NCI-H2171 treated with DMSO at 0.1 percent for 48 hours (cell line): ENCODE measurements at places on chromosomes 12 and 14.
A peak's percentile ranks its signal among the peaks of the same experiment; 100 is the strongest.

DNA sequence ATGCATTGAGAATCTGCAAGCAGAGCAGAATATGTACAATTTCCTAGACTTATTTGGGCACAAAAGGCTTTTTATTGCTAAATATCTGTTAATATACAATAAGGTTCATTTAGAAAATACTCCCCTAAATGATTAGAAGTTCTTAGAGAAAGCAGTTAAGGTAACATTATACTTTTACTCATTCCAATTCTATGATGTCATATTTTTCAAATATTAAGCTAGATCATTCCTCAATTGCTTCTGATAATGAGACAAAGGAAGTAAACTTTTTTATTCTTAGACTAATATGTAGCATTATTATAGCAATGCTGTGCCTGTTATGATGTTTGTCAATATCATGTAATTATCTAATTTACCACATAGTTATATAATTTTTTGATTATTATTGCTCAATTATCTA lies 447.0 kb downstream of the SLC16A7 start:
- DNase-seq = no peak

DNA sequence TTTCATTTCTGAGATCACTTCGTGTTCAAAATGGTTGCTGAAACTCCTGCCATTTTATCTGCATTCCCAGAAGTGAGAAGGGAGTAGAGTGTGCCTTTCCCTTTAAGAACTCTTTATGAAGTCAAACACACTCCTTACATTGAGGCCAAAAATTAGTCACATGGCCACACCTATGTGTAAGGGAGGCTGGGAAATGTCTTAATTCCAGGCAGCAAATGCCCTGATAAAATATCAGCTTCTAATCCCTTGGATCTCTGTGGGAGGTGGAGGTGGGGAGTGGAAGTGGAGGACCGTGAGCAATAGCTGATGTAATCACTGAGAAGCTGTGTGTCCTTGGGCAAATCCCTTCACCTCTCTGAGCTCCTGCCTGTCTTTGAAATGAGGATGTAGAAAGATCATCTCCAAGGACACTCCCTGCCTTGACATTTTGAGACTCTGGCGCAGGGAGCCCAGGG lies 22.7 kb upstream of the ANKRD9 start:
- no peak for DNase-seq

GRCh38 chr12:98037401-98038140 lies 477.8 kb upstream of the TMPO start:
- no peak for DNase-seq

- no peak for DNase-seq
Measured at GRCh38 chr12:95105540-95105939, 32.1 kb upstream of the NR2C1 start.

DNA sequence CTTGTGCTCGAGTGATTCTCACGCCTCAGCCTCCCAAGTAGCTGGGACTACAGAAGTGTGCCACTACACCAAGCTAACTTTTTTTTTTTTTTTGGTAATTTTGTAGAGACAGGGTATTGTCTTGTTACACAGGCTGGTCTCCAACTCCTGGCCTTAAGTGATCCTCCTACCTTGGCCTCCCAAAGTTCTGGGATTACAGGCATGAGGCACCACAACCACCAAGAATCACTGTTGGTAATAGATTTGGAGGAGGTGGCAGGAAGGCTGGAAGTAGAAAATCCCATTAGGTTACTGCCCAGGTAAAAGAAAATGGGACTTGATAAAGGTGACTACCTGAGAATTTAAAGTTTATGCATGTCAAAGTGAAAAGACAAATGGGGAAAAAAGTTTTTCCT lies 1.4 kb upstream of the CDCA4 start:
- DNase-seq = no peak

DNA sequence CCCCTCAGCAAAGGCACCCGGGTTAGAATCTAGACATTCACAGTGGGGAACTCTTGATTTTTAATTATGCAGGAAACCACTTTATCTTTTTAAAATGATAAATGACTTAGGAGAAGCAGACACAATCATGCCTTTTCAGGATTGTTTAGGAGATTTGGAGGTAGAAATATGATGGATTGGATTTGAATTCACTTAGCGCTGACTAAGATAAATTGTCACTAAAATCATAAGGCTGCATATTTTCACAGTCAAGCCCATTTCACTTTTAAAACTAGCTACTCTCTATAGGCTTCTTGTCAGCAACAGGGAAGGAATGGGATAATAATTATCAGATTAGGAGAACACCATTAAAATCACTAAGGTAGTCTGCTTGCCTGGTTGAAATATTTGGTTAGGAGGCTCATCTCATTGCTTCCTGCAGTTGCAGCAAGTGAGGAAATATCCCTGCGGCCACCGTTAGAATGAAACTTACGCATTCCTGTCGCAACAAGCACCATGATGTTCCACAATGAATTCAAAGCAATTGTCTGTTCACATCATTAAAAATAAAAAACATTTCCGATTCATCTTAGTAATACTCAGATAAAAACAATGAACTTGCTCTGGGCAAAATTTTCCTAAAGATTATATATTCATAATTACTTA lies 31.9 kb downstream of the DACT1 start:
- DNase-seq = no peak

DNA sequence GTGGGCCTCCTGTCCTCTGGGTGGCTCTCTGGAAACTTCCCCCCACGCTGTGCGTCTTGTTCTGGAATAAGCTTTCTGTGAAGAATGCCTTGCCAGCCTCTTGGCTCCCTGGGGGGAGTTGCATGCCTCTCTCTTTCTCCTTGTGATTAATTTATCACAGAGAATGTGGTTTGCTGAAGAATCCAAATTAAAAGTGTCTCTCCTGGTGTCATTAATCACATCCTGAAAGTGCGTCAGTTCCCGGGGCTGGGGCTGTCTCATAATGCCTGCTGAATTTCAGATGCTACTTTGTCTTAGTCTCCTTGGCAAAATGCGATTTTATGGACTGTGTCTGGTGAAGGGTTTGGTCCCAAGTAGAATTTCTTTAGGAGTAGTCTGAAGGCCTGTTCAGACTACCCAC lies 787.7 kb upstream of the TMEM132C start:
- DNase-seq = no peak

DNA sequence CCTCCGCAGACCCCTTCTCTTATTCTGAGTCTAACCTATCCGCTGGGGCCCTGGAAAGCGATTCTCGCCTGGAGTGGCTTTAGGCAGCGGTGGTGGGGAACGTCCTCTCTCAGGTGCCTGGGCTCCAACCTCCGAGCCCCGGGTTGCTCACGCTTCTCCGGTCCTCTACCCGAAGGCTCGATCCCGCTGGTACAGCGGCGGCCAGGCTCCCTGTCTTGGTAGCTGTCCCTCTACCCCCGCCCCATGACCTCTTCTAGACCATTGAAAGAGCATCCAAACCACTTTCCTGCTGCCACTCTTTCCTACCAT lies 505 bp upstream of the HEBP1 start:
- DNase-seq = no peak

DNA sequence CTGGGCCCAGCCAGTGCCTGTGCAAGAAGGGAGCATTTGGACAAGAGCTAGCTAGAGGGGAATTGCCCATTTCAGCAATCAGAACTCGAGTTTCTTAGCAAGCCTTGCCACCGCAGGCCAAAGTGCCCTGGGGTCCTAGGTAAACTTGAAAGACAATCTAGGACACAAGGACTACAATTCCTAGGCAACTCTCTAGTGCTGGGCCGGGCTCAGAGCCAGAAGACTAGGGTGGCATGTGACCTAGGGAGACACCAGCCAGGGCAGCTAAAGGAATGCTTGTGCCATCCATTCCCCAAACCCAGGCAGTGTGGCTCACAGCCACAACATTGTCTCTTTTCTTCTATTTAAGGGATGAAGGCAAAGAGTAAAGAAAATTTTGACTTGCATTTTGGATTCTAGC lies 205.0 kb downstream of the BMP4 start:
- no peak for DNase-seq

DNA sequence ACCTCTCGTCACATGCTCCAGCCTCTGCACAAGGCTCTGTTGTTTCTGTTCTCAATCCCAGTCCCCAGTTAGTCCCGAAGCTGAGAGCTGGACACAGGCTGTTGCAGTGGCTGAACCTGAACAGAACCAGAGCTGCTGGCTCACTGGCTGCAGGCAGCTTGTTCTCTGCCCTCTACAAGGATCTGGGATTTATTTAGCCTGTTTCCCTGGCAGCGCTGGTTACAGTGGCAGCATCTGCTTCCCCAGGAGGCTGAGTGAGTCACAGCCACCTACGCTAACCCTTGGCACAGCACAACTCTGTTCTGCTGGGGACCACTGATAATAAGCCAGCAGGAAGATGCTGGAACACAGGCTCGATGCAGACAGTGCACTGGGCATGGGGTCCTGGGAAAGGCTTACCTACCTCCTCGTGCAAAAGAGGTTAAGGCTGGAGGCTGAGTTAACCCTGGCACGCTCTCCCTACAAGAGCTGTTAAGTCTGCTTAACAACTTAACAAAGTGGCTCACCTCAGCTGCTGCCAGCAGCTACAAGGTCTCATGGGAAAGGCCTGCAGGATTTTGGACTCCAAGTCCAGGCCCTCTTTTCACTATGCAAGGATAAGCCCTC lies 299.6 kb downstream of the PCNX1 start:
- peak; percentile 56 for DNase-seq

GRCh38 chr12:29152223-29152868 lies 3.3 kb downstream of the FAR2 start:
- no peak for DNase-seq

DNA sequence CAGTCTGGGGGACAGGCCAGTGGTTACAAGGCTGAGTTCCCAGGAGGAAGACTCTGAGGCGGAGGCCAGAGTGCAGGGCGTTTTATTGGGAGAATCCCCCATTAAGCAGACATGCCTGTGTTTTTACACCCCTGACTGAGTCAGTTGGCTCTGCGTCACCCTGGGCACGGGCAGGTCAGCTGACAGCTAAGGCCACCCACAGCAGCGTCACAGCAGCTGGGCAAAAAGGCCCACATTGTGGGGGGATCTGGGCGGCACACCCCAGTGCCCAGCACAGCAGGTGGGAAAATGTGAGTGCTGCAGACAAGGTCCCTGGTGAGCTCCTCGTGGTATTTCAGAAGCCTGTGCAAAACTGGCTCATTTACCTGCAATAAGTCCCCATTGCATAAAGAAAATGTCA lies 184.7 kb downstream of the AACS start:
- no peak for DNase-seq

GRCh38 chr12:119479121-119479561 lies 114.4 kb upstream of the TMEM233 start:
- DNase-seq = no peak

DNA sequence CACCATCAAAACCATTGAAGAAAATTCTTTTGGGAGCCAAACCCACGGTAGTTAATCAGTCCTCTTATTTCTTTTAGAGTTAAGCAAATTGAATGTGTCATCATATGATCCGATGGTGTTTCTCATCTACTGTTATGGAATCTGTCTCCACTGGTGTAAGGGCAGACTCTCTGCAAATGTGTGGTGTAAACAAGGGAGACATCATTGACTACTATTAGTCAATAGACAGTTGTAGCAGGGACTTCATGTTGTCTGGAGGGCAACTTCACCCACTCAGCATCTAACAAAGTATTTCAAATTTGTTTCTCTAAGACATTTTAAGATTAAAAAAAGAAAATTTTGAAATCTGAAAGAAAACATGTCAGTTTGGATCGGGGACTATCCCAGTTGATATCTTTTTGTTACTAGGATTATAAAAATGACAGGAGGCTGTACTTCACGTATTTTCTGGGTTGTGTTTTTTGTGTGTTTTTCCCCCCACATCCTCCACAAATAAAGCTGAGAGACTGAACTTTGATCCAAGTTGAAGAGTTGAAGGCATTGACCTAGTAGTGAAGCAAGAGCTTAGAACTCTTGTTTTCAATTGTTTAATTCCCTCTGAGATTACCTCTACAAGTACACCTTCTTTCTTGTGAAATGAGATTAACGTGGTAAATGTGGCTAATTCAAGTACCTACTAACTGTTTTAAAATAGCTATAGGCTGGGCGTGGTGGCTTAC lies 4.0 kb downstream of the GOLGA5 start:
- no peak for DNase-seq

GRCh38 chr14:61539631-61540030 lies 155.7 kb upstream of the HIF1A start:
- DNase-seq = no peak

- DNase-seq = peak; percentile 29
Measured at GRCh38 chr12:100656856-100657255, 83.4 kb downstream of the GAS2L3 start.

DNA sequence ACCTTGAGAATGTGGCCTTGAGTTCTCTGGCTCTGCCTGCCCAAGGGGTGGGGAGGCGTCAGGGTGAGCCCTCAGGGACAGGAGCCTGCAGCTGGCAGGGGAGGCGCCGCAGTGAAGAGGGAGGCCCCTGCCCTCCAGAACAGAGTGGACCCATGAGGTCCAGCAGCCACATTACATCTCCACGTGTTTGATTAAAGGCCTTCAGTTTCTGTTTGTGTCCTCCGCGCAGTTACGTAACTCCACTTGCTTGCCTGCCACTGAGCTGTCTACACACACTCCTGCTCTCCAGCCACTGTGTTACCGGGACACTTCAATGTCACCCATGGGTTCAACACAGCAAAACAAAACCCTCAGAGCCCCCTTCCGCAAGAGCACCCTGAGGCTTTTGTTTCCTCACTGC lies 70.4 kb downstream of the CHGA start:
- DNase-seq = no peak

GRCh38 chr14:35320472-35320871 lies 28.3 kb downstream of the PSMA6 start:
- DNase-seq = no peak

DNA sequence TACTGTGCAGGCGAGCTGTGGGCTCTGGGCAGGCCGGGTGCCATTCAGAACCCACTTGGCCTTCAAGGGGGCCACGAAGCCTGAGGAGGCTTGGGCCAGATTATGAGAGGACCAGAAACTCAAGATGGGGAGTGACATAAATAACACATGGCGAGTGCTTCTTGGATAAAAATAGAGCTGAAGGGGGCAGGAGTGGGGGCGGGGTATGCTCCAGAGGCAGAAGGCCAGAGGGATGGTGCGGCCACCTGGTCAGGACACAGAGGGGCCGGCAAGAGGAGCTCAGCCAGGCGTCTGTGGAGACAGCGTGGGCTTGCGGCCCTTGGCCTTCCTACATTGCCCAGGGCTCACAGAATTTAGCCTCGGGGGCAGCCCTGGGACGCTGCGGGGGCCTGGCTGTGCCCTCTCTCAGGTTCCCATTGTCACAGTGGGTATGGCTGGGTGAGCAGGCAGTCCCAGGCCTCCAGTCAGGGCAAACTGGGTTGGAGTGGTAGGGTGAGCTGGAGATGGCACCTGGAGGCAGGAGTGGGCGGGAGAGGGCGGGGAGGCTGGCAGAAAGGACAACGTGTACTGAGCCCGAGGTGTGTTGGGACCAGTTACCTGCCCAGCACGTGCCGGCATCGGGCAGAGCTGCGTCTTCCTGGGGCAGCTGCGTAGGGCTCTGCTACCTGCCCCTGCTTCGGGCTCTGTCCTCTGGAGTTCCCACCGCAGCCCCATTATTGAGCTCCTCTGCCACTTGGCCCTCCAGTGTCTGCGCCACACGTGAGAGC lies 7.4 kb upstream of the SLC25A29 start:
- DNase-seq = no peak
